Astrocyte (in vitro differentiated cells and primary cell): ENCODE measurements at places on chromosomes 3 and 15. TPM values are rescaled to one million over a fixed set of nuclear protein-coding genes. Genes with fewer than 3 reads are reported as not detected.

DNA sequence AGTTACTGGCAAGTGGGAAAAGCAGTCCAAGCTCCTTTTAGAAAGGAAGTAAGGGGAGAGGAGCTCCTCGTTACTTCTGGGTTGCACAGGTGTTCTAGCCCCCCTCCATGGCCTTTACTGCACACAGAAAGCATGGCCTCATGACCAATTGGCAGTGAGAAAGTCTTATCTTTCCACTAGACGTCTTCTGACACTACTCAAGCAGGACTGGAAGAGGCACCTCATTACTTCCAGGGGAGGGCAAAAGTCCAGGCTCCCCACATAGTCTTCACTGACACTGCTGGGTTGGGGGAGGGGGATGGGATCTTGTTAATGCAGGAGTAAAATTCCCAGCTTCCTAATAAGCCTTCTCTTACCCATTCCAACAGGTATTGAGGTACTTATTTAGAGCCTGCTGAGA is 27.6 kb upstream of the TM2D3 start:
- peaks cover 5% of the 10 kb centered on the region for H3K36me3 ChIP-seq
- DNase-seq, result no peak
- no peak overlapping the region for H3K27ac ChIP-seq
- no peaks in the 10 kb centered on the region for H3K27me3 ChIP-seq

GRCh38 chr15:83380682-83381081 is 66.5 kb upstream of the SH3GL3 start:
- peaks cover 19% of the 10 kb centered on the region for H3K4me1 ChIP-seq
- H3K4me3 ChIP-seq, result no peak overlapping the region
- H3K27ac ChIP-seq, result no peak overlapping the region
- DNase-seq, result peak; percentile 49

- no peak for DNase-seq
- no peaks in the 10 kb centered on the region for H3K27me3 ChIP-seq
- H3K27ac ChIP-seq, result no peak overlapping the region
- H3K36me3 ChIP-seq, result no peaks in the 10 kb centered on the region
- H3K4me1 ChIP-seq, result no peaks in the 10 kb centered on the region
Observed at GRCh38 chr15:90191344-90191687, 9.8 kb upstream of the SEMA4B start.

DNA sequence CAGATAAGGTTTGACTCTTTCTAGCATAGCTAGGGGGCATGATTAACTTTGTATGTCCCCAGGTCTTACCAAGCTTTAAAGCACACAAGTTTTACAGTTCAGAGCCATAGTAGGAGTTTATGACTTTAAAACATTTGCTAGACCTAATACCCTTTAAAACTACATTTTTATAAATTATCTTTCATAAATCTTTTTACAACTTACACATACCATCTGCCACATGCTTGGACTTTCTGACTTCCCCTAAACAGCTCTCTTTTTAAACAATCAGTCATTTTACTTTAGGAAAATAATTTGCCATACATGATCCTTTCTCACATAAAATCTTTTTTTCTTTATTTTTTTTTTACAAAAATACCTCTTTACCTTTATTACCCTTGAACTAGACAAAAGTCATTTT is 735.3 kb upstream of the CADM2 start:
- no peak for DNase-seq
- H3K27me3 ChIP-seq, result no peaks in the 10 kb centered on the region
- no peak overlapping the region for H3K4me3 ChIP-seq

DNA sequence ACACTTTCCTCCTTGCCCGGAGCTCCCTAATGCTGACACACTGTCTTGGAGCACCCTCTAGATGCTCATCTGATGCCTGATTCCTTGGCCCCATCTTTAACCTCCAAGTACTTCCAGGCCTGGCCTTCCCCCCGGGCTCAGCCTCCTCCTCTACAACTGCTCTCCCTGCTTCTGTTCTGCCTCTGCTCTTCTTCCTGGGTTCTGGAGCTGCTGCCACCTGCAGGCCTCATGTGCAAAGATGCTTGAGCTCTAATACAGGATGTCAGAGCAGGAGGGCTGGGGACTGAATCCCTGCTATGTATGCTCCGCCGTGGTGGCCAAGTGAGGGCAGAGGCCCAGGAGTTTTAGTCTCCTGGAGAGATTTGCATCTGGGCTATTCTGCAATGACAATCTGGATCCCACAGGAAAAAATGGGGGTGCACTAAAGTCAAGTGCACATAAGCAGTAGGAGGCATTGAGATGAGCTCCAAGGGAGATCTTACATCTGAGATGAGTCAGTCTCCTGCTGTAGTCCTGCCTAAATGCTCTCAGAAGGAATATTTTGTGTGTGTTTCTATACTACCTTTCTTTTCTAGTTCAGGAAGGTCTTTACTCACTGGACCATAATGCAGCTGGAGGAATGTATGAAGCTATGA is 296.3 kb downstream of the UACA start:
- no peak overlapping the region for H3K4me3 ChIP-seq
- H3K36me3 ChIP-seq, result no peaks in the 10 kb centered on the region
- peak; percentile 46 for DNase-seq
- H3K4me1 ChIP-seq, result no peaks in the 10 kb centered on the region
- H3K27me3 ChIP-seq, result peaks cover 51% of the 10 kb centered on the region

DNA sequence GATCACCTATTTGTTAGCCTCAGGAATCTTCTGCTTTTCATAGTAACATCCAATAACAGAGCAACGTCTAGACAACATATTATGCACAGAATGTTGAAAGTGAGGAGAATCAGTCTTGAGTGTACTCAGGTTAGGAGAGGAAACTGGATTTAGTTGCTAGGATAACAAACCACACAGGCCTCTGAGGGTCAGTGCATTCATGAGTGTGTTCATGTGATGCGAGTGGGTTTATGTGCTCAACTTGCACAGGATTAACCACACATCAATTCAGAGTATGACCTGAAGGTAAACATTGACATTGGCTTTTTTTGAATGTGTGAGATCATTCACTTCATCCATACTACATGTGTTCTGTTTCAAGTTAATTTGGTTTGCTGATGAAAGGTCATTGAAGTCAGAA is 287.6 kb downstream of the DIPK2A start:
- DNase-seq, result peak; percentile 27
- H3K4me3 ChIP-seq, result no peak overlapping the region
- H3K36me3 ChIP-seq, result no peaks in the 10 kb centered on the region
- H3K27ac ChIP-seq, result no peak overlapping the region

DNA sequence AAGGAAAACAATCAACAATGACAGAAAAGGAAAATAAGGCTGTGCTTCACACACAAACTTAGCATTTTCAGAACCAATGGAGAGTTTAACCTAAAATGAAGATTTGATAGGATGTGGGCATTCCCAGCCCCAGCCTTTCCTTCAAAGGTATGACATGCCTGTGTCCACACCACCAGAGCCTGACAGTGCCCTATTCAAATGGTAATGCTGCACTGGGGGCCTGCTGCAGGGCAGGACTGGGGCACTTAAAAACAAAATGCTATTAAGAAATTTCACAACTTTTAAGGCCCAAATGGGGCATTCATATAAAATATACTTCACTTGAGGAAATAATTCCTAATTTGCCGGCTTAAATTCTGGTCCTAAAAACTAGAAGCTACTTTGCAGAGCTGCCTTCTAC is 30.9 kb upstream of the TKT start:
- no peak overlapping the region for H3K4me3 ChIP-seq
- no peak overlapping the region for H3K27ac ChIP-seq
- H3K36me3 ChIP-seq, result peaks cover 17% of the 10 kb centered on the region
- no peak for DNase-seq

GRCh38 chr15:98850961-98851572 is 156.5 kb downstream of the PGPEP1L start:
- no peak overlapping the region for H3K4me3 ChIP-seq
- peaks cover 53% of the 10 kb centered on the region for H3K4me1 ChIP-seq
- no peak for DNase-seq
- peak overlapping the region; percentile 79 for H3K27ac ChIP-seq
- H3K27me3 ChIP-seq, result no peaks in the 10 kb centered on the region
- no peaks in the 10 kb centered on the region for H3K36me3 ChIP-seq

GRCh38 chr15:57357799-57358198 is 18.5 kb upstream of the CGNL1 start:
- H3K27ac ChIP-seq, result no peak overlapping the region
- H3K4me1 ChIP-seq, result peaks cover 13% of the 10 kb centered on the region
- no peak overlapping the region for H3K4me3 ChIP-seq
- no peaks in the 10 kb centered on the region for H3K36me3 ChIP-seq
- DNase-seq, result no peak

The SLC15A2 gene
- 0.19 and 0.89 TPM in 2 replicates for total RNA-seq

The GPX1 gene
- total RNA-seq, result 208 and 268 TPM in 2 replicates

The C3orf20 gene
- total RNA-seq, result 0.16 TPM in 1 of 2 replicates, not detected in the other

The MOBP gene
- total RNA-seq, result 0.16 and 0.41 TPM in 2 replicates

The CHDH gene
- total RNA-seq, result 0.22 and 0.48 TPM in 2 replicates

The CYP1A1 gene
- total RNA-seq, result 0.58 and 0.91 TPM in 2 replicates
